ENCODE measurements at places on chromosomes 13 and 19. TPM values are rescaled to one million over a fixed set of nuclear protein-coding genes. Genes with fewer than 3 reads are reported as not detected.

DNA sequence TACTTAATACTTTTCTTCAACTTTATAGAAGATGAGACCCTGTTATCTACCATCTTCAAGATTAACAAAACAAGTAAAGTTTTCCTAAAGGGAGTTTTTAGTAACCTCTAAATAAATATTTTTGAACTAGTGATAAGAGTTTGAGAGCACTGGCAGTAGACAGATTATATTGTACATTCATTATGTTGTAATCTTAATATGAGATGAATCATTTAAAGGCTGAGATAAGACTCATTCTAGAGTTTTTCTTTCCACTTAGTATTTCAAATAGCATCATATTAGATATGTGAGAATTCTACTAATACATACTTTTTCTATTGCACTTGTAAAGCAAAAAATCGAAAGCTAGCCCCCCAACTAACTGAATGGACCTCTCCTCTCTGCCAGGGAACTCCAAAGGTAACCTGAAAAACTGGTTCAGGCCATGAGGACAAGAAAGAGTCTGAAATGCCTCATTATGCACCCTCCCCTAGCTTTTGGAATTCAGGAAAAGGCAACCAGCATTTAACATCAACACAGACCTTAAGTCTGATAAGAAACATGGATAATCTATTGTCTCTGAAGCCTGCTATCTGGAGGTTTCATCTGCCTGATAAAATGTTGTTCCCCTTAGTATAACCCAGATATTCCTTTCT, 875.4 kb upstream of the SLC10A2 start:
- no peak for DNase-seq

DNA sequence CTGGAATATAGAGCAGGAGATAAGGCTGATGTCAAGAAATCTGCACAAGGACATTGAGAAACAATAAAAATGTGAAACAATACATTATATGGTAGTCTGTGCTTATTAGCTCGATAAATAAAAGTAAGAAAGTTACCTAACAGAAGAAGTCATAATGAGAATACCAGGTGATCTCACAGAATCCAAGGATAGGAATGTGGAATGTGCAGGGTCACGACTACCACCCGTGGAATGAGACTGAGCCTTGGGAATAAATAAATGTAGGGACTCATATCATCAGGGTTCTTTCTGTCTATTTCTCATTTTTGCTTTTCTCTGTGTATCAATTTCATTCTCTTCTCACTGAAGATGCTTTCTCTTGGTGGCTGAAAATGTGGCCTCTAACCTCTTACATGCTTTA, 26.0 kb upstream of the KBTBD7 start:
- DNase-seq = no peak

GRCh38 chr13:32092496-32092895, 60.9 kb downstream of the FRY start:
- no peak for DNase-seq

GRCh38 chr19:30430206-30430734, 58.1 kb downstream of the ZNF536 start:
- no peak for DNase-seq

GRCh38 chr13:85564598-85564997, 234.6 kb downstream of the SLITRK6 start:
- no peak for DNase-seq

DNA sequence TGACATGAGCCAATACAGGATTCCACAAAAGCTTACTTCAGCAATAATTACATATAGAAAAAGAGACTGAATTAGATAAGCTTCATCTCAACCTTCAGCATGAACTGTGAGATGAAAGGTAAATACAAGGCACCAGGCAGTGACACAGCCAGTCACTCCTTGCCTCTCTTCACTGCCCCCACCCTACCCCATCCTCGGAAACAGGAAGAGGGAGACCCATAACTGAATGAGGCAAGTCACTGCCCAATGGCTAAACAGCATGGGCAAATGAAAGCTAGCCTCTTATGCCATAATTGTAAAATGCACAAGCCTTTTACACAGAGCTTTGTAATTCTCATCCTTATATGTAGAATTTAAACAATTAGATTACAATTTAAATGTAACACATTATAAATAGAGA, 1.7 kb downstream of the ZNF160 start:
- no peak for DNase-seq

DNA sequence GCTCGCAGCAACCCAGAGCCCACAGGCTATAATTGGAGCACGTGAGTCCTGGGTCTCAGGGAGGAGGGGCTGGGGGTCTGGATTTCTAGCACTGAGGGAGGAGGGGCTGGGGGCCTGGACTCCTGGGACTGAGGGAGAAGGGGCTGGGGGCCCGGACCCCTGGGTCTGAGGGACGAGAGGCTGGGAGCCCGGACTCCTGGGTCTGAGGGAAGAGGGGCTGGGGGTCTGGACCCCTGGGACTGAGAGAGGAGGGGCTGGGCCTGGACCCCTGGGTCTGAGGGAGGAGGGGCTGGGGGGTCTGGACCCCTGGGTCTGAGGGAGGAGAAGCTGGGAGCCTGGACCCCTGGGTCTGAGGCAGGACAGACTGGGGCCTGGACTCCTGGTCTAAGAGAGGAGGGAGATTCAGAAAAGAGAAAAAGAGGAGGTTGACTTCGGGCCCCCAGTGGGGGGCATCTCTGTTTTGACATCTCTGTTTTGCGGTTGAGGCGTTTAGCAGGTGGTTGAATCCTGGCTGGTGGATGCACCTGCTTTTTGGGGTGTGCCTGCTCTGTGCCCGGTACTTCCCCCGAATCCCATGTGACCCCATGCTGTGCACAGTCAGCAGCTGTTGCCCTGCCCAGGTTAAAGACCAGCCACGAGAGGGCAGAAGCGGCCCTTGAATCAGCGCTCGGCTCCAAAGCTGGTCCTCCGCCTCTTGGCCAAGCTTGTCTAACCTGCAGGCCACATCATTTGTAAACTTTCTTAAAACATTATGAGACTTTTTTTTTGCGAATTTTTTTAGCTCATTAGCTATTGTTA, 10.5 kb downstream of the PVR start:
- DNase-seq = peak; percentile 93

DNA sequence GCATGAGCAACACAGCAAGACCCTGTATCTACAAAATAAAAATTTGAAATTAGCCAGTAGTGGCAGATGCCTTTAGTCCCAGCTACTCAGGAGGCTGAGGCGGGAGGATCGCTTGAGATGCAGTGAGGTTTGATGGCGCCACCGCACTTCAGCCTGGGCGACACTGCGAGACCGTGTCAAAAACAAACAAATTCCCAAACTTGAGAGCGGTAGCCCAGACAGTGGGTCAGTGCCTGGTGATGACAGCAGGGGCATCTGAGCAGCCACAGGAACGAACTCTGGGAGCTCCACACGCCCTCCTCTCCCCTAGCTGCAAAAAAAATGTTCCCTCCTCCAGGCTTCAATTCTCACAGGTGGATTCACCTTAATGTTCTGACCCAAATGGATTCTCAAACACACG, 14.1 kb downstream of the ZNF490 start:
- no peak for DNase-seq

DNA sequence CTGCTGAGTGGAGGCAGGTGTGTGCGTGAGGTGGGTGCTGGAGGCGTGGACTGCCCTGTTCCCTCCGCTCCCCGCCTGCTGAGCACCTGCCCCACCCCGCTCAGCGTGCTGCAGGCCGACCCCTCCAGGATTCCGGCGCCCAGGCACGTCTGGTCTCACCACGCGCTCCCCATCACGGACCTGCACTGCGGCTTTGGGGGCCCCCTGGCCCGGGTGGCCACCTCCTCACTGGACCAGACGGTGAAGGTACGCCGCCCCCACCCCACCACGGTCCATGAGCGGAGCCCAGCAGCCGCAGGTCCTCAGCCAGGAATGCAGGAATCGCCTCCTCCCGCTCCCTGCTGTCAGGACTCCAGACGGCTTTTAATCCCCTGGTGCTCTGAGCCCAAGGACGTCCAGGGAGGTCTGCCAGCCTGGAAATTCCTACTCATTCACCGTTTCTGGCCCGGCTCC, 6.0 kb downstream of the WDR18 start:
- no peak for DNase-seq

GRCh38 chr19:8117991-8118390, 31.4 kb downstream of the FBN3 start:
- no peak for DNase-seq

DNA sequence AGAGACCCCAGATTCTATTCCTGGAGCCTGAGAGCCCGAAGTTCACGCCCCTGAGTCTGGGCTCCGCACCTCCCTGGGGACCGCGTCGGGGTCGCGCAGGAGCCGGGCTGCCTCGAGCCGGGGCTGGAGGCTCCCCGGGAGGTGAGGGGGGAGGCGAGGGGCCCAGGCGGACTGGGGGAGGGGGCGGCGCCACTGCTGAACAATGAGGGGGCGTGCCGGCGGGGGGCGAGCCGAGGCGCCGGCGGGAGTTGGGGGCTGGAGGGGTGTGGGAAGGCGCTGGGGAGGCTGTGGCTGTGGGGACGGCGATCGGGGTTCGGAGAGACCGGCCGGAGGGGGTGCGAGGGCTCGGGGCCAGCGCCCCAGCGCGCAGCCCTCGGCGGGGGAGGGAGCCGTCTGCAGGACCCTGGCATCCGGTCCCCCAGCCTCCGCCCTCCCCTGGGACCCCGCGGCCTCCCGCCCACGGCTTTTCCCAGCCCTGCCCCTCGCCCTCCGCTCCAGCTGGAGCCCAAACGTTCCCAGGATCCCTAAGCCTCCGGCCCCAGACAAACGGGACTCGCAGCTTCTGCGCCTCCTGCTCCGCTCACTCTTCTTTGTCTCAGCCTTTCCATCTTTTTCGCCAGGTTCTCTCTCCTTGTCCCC, 922 bp downstream of the PLEKHG2 start:
- DNase-seq = peak; percentile 92

DNA sequence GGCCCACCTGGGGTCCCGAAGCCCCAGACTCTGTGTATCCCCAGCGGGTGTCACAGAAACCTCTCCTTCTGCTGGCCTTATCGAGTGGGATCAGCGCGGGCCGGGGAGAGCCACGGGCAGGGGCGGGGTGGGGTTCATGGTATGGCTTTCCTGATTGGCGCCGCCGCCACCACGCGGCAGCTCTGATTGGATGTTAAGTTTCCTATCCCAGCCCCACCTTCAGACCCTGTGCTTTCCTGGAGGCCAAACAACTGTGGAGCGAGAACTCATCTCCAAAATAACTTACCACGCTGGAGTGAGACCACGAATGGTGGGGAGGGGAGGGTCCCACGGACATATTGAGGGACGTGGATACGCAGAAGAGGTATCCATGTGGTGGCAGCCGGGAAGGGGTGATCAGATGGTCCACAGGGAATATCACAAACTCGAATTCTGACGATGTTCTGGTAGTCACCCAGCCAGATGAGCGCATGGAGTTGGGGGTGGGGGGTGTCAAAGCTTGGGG, 1.0 kb upstream of the ICAM5 start:
- peak; percentile 76 for DNase-seq

DNA sequence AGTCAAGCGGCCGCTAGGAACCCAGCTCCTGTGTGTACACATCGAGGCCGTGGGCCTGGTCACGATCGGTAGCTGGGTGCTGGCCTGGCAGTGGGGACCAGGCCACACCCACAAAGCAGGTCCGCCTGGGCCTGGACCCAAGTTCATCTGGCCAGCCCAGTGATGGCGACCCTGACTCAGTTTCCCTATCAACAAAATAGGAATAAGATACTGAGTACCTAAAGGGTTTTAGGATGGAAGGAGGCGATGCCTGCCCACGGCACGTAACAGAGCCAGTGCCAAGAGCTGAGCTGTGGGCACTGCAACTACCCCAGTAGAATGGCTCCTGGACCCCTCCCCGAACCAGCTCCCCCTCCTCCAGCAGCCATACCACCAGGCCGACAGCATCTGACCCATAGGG, 243.5 kb upstream of the SGCG start:
- no peak for DNase-seq

- no peak for DNase-seq
Measured at GRCh38 chr13:72805676-72806346, 23.9 kb downstream of the PIBF1 start.

- DNase-seq = no peak
Measured at GRCh38 chr19:10205636-10206035, 10.9 kb upstream of the DNMT1 start.

DNA sequence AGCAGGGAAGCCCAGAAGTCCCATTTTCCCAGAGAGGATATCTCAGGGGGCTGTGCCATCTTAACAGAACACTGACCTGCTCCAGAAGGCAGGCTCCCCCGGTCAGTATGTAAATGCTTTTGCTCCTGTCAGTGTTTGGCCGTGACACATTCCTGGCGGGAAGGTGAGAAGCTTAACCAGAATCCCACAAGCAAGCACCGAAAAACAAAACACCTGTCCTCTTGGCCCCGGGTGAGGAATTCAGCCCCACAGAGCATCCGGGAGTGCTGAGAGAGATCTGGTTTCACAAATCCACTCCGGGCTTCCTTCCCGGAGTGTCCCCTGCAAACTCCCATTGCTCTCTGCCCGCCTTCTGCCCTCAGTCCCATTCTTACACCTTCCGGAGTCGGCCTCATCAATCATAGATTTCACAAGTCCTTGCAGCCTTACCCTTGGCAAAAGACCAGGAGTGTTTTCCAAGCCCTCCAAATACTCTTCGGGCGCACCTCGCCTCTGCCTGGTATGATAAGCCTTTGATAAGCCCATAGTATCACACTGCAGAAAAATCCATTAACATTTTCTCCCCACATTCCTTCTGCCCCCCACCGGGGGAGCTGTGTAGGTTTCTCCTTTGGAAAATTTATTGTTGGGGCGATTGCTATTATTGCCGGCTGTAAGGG, 12.2 kb downstream of the TPM4 start:
- no peak for DNase-seq

- peak; percentile 37 for DNase-seq
Measured at GRCh38 chr19:30381366-30381765, 9.2 kb downstream of the ZNF536 start.

DNA sequence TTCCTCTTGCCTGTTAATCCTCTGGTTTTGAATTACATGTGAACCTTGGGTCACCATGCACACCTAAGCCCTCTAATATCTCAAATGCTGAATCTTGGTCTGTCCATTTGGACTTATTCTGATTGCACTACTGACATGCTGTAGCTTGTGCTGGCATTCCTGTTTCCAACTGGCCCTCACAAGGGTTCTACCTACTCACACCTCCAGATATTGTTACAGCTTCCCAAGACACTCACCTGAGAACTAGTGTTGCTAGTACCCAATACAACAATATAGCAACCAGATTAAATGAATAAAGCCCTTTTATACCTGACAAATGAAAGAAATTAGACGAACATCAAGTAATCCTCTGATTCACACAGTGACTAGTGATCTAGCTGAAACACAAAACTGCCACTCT, 16.6 kb downstream of the TEX30 start:
- DNase-seq = no peak

- DNase-seq = peak; percentile 49
Measured at GRCh38 chr19:41853768-41854167, 6.3 kb upstream of the RPS19 start.

Gene DPY19L3
- 21.6 TPM for total RNA-seq

Gene GAPDHS
- not detected for total RNA-seq

Gene GDF15
- 4.5 TPM for total RNA-seq

Gene SHC2
- total RNA-seq = 21.9 TPM

Gene CAPS
- 8.5 TPM for total RNA-seq
